SJSA1 (cell line): ENCODE measurements at places on chromosomes 6 and 20. TPM values are rescaled to one million over a fixed set of nuclear protein-coding genes. Genes with fewer than 3 reads are reported as not detected.

DNA sequence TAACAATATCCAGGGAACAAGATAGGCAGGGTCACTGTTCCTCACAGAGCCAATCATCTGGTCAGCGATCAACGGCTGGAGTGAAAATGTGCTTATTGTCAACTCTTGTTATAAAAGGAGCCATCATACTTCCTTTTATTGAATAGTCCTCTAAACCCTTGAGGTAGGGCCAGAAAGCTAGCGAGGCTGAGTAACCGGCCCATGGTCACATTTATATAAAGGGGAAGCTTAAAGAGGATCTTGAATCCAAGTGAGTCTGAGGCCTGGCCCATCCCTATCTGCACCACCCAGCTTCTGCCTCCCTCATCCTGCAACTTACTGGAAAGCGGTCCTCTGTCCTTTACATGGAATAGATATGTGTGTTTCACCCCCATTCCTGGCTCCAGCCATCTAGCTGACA, 9.5 kb downstream of the PHACTR3 start:
- no peaks in the 10 kb centered on the region for H3K36me3 ChIP-seq
- H3K27ac ChIP-seq: no peak overlapping the region
- no peaks in the 10 kb centered on the region for H3K4me1 ChIP-seq

- H3K27ac ChIP-seq: no peak overlapping the region
- no peak for DNase-seq
- no peaks in the 10 kb centered on the region for H3K27me3 ChIP-seq
- no peaks in the 10 kb centered on the region for H3K36me3 ChIP-seq
- no peak overlapping the region for H3K4me3 ChIP-seq
These were observed 1068.0 kb upstream of the EPHA7 start for GRCh38 chr6:94487371-94487770.

GRCh38 chr6:5486214-5486613, 224.9 kb downstream of the FARS2 start:
- no peaks in the 10 kb centered on the region for H3K27me3 ChIP-seq
- H3K4me1 ChIP-seq: no peaks in the 10 kb centered on the region
- no peak overlapping the region for H3K4me3 ChIP-seq
- H3K27ac ChIP-seq: no peak overlapping the region
- H3K36me3 ChIP-seq: no peaks in the 10 kb centered on the region
- no peak for DNase-seq

Gene IL17A
- total RNA-seq: not detected in 2 replicates

DNA sequence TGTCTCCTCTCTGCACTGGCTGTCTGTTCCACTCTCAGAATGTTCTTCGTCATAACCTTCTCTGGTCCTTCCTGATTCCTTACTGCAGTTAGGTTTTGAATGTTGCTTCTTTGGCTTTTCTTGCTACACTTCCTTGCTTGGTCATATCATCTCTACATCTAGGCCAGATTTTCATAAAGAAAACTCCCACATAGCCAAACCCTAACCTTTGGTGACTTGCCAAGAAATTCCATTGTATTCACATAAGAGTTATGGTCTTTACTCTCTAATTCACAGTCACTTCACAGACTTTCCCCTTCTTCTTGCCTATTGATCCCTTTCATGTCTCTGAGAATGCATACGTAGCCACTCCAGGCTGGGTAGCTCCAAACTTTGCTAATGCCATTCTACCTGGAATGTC, 41.9 kb upstream of the SIM1 start:
- peaks cover 29% of the 10 kb centered on the region for H3K4me1 ChIP-seq
- DNase-seq: no peak
- H3K4me3 ChIP-seq: no peak overlapping the region
- no peaks in the 10 kb centered on the region for H3K27me3 ChIP-seq
- H3K36me3 ChIP-seq: peaks cover 20% of the 10 kb centered on the region

GRCh38 chr20:1882026-1882425, 13.2 kb upstream of the SIRPA start:
- no peak overlapping the region for H3K4me3 ChIP-seq
- H3K4me1 ChIP-seq: peaks cover 11% of the 10 kb centered on the region
- DNase-seq: no peak
- H3K27ac ChIP-seq: no peak overlapping the region

DNA sequence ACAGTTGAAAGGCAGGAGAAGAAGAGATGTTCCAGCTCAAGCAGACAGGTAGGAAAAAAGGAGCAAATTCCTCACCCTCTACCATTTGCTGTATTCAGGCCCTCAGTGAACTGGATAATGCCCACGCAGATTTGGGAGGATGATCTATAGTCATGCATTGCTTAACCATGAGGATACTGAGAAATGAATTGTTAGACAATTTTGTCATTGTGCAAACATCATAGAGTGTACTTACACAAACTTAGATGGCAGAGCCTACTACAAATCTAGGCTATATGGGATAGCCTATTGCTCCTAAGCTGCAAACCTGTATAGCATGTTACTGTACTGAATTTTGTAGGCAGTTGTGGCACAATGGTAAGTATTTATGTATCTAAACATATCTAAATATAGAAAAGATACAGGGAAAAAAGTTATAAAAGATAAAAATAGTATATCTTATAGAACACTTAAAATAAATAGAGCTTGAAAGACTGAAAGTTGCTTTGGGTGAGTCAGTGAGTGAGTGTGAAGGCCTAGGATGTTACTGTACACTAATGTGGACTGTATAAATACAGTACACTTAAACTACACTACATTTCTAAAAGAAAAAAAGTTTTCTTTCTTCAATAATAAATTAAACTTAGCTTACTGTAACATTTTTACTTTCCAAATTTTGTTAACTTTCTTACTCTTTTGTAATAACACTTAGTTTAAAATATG, 672.3 kb downstream of the UTRN start:
- H3K4me1 ChIP-seq: peaks cover 37% of the 10 kb centered on the region
- H3K27me3 ChIP-seq: no peaks in the 10 kb centered on the region
- no peak for DNase-seq
- H3K27ac ChIP-seq: no peak overlapping the region
- no peak overlapping the region for H3K4me3 ChIP-seq

GRCh38 chr6:2578767-2579166, 172.0 kb downstream of the MYLK4 start:
- no peak overlapping the region for H3K4me3 ChIP-seq
- H3K36me3 ChIP-seq: no peaks in the 10 kb centered on the region
- no peak for DNase-seq

GRCh38 chr6:134132494-134133141, 80.2 kb upstream of the SLC2A12 start:
- no peak for DNase-seq
- no peaks in the 10 kb centered on the region for H3K4me1 ChIP-seq
- no peaks in the 10 kb centered on the region for H3K27me3 ChIP-seq
- H3K27ac ChIP-seq: no peak overlapping the region
- H3K4me3 ChIP-seq: no peak overlapping the region
- H3K36me3 ChIP-seq: no peaks in the 10 kb centered on the region

DNA sequence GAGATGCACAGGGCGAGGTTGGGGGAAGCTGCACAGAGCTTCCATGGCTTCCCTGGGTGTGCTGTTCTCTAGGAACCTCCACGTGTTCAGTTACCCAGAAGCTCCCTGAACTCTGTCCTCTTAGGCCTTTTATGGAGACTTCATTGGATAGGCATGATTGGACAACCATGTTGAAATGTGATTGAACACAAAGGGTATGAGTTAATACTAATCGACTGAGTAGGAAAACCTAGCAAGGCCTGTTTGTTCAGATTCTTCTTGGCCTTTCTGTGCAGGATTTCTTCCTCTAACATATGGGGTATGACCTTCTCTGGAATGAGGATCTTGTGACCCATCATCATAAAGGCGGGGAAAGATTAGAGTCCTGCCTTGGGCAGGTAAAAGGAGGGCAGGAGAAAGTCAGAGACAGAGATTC, 70.7 kb upstream of the SMIM29 start:
- DNase-seq: no peak
- no peaks in the 10 kb centered on the region; the same call in 1 of the 2 replicates for H3K36me3 ChIP-seq
- H3K27me3 ChIP-seq: no peaks in the 10 kb centered on the region

DNA sequence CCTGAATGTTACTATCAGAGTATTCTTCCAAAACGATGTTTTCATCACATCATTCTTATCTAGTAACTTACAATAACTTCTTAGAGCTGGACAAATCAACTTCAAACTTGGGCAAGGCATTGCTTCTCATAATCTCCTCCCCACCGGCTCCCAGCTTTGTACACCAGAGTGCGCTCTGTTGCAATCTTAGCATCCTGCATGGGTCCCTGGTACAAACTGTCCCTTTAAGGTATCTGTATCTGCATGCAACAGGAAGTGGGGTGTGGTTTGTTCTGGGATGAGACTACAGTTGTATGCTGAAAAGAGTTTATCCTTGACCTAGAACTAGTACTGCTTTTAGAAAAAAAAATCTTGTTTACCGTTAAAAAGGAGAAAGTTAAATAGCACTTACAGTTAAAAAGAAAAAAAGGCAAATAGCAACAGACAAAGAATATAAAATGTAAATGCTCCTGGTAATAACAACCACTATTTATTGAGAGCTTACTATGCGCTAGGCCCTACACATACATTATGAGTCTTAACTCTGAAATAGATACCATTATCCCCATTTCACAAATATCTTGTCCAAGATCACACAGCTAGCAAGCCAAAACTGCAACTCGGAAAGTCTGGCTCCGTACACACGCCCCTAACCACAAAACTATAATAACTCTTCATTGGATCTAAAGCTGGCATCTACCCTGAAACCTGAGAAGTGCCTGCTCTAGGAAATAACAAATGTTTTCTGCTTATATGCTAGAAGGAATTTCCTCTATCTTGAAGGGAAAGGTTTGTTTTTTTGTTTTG, 9.8 kb upstream of the HECA start:
- DNase-seq: peak; percentile 55
- peaks cover 24% of the 10 kb centered on the region for H3K4me1 ChIP-seq
- H3K27me3 ChIP-seq: no peaks in the 10 kb centered on the region
- H3K36me3 ChIP-seq: no peaks in the 10 kb centered on the region
- no peak overlapping the region for H3K4me3 ChIP-seq

DNA sequence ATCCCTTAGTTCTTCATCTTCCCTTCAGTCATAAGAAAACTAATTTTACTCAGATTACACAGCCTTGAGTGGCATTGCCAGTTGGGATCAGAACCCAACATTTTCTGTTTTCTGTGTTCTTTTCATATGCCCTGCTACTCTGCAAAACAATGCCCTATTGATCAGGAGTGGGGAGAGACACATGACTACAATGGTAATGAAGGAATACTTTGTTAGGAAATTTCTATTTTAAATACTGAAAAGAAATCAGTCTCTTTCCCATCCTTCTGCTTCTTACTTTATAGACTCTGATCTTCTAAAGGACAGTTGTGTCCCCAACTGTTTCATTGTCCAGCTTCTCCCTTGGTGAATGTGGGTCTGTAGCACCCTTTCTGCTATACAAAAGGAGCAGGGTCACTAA, 5.5 kb upstream of the PKIB start:
- no peak overlapping the region for H3K27ac ChIP-seq
- no peak for DNase-seq
- H3K36me3 ChIP-seq: no peaks in the 10 kb centered on the region
- H3K27me3 ChIP-seq: peaks cover 9% of the 10 kb centered on the region
- no peaks in the 10 kb centered on the region; the same call in 1 of the 2 replicates for H3K4me1 ChIP-seq

DNA sequence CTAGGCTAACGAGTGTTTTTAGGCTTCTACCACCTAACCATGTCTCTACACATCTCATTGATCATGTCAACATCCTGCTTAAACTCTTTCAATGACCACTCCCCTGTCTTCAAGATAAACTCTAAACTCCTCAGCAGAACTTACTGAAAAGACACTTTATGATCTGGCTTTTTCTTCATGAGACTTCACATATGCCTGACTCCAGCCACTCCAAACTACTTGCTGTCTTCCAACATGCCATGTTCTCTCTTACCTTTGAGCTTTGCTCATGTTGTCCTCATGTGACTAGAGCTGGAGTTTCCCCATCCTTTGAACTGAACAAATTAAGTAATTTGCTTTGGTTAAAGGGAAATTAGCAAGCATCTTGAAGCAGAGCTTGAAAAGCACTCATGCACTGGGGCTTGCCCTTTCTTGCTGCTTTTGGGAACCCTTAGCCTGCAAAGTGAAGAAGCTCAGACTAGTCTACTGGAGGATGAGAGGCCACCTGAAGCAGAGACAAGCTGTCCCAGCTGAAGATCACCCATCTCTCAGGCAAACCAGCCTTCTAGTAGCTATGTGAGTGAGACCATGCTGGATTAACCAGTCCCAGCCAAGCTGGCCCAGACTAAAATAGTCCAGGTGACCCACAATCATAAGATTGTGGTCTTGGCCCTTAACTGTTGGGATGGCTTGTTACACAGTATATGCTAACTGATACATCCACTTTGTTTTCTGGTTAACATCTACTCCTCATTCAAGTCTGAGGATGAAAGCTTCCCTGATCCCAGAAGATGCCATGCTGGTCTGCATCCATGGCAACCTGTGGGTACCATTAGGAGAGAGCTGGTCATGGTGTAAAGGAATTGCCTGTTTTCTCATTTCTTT, 235.8 kb downstream of the GMPR start:
- no peaks in the 10 kb centered on the region for H3K27me3 ChIP-seq
- no peak overlapping the region for H3K4me3 ChIP-seq
- peaks cover 38% of the 10 kb centered on the region for H3K4me1 ChIP-seq
- DNase-seq: no peak
- H3K36me3 ChIP-seq: peaks cover 9% of the 10 kb centered on the region; the same call in 1 of the 2 replicates

Gene ZC3H12D
- not detected in 2 replicates for total RNA-seq

Gene TRIM31
- total RNA-seq: not detected in 2 replicates

Gene PRRT1
- total RNA-seq: not detected in 2 replicates

GRCh38 chr6:153131037-153131981, at the start of gene RGS17:
RGS17 (minus strand) TSS chr6:153131282; CDS start chr6:153044018, 87,264 bp downstream.
- H3K27me3 ChIP-seq: peaks cover 38% of the 10 kb centered on the region
- no peaks in the 10 kb centered on the region for H3K36me3 ChIP-seq
- no peak within 1 kb of the TSS for H3K27ac ChIP-seq
- H3K4me3 ChIP-seq: peak within 1 kb of the TSS; percentile 57

Gene RIPPLY2
- total RNA-seq: not detected in 2 replicates
